ENCODE measurements at places on chromosomes 6 and 20. TPM values are rescaled to one million over a fixed set of nuclear protein-coding genes. Genes with fewer than 3 reads are reported as not detected.
A peak's percentile ranks its signal among the peaks of the same experiment; 100 is the strongest.

OR2B6 gene
- 0.43 TPM for total RNA-seq

CEP57L1 gene
- total RNA-seq, result 21.8 TPM

BPIFA1 gene
- total RNA-seq, result not detected

KIF6 gene
- total RNA-seq, result not detected

NR2E1 gene
- total RNA-seq, result not detected

ANKRD66 gene
- not detected for total RNA-seq

TTPAL gene
- 15.9 TPM for total RNA-seq

FOXS1 gene
- total RNA-seq, result not detected

HCRTR2 gene
- total RNA-seq, result not detected

PREX1 gene
- total RNA-seq, result 85.6 TPM

MTCH1 gene
- total RNA-seq, result 149 TPM

ADAM33 gene
- not detected for total RNA-seq

OR2H1 gene
- not detected for total RNA-seq

TRIM10 gene
- total RNA-seq, result not detected

COL21A1 gene
- not detected for total RNA-seq

UBE2C gene
- 171 TPM for total RNA-seq

NRSN2 gene
- 12.9 TPM for total RNA-seq

CST4 gene
- total RNA-seq, result not detected

- peak; percentile 64 for DNase-seq
These were observed 36.6 kb downstream of the MTRES1 start for GRCh38 chr6:107064579-107065065.

DNA sequence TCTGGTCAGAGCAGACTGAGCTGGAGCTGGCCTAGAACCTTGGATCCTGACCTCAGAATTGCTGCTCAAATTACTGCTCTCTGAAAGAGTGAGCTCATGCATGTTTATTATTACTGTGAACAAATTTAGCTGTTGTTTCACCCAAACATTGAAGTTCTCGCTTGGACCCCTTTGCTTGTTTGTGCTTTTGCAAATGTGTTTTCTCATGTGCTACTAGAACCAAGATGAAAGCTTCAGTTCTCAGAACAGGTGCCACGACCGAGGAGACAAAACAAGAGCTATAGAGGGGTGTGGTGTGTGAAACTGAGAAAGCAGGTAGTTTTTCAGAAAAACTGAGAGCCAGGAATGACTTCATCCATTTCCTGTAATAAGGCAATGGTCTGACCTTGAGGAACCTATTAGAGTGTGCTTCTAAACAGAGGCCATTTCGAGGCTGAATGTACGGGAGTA lies 50.0 kb upstream of the ESR1 start:
- peak; percentile 39 for DNase-seq

- DNase-seq, result no peak
These were observed 184.6 kb downstream of the ATXN1 start for GRCh38 chr6:16576451-16577368.

DNA sequence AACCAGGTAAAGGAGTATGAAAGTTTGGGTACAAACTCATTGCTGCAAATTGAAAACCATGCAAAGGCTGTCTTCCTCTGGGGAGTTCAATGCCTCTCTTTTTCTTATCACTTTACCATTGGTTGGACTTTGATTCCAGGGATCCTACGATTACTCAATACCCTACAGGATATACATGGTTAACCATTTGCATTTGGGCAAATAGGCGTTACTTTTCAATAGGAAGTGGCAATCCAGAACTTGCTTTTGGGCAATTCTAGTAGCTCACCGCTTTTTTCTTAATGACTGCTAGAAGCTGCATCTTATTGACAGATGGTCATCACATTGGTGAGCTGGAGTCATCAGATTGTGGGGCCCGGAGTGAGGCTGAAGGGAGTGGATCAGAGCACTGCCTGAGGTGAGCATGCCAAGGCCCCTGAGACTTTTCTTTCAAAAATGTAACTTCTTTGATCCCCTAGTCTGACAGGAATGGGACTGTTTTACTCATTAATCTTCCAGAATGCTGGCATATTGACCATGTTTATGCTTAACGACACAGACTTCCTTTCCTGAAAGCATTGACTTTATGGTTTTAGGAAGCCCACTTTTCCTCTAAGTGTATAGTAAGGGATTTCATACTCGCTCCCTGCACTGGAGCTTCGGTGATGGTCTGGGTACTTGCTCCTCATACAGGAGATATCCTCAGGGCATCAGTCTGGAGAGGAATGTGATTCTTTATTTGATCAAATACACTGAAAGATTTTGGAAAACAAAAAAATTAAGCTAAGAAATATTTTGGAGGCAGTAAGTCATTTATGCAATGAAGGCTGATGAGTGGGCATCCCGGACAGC lies at the start of gene CCR6:
TSS of gene CCR6 (plus strand) at position 270 of the 831 bp plus-strand sequence. CDS start 13,039 bp downstream, outside the sequence.
- no peak for DNase-seq

DNA sequence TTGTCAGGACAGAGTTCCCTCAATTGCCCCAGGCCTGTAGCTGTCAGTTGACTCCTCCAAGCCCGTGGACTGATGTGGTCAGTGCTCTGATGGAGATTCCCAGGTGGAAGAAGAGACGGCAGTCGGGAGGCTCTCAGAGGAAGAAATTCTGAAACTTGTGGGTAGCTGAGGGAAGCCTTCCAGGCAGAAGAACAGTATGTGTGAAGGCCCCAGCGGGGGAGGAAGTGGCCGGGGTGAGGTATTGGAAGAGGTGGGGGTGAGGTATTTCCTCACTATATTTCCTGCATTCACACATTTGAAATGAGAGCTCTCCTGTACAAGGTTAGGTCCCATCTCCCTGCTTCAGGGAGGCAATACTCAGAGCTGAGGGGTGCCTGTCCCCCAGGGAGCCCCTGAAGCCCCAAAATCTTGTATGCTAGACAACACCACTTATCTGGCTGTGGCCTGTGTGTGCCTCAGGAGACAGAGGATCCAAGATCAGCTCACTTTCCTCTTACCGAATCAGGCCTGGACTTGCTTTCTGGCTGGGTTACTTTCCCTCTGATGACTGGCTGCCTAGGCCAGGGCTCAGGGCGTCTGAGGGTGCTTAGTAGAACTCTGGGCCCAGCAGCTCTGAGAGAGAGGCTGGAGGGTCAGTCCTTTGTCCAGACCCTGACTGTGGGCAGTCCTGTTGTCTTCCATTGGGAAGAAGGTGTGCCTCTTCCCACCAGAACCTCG lies 49.3 kb upstream of the MYL9 start:
- peak; percentile 53 for DNase-seq

GRCh38 chr6:168082860-168083513 lies 4.0 kb upstream of the FRMD1 start:
- DNase-seq, result no peak

GRCh38 chr6:43608310-43608763 lies 20.7 kb downstream of the GTPBP2 start:
- DNase-seq, result peak; percentile 55

- DNase-seq, result no peak
These were observed 54.3 kb downstream of the MKKS start for GRCh38 chr20:10379761-10380160.

DNA sequence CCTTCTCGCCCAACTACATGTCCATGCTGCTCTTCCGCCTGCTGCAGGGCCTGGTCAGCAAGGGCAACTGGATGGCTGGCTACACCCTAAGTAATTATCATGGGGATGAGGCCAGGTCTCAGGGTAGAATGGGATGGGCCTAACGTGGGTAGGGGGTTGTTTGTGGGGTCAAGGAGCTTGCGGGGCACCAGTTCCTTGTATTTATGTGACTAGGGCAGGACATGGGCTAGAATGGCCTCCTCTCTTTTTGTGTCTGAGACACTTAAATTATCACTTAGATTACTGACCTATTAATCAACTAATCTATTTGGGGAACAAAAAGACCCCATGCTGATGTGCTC lies 10.7 kb downstream of the SLC22A1 start:
- no peak for DNase-seq

DNA sequence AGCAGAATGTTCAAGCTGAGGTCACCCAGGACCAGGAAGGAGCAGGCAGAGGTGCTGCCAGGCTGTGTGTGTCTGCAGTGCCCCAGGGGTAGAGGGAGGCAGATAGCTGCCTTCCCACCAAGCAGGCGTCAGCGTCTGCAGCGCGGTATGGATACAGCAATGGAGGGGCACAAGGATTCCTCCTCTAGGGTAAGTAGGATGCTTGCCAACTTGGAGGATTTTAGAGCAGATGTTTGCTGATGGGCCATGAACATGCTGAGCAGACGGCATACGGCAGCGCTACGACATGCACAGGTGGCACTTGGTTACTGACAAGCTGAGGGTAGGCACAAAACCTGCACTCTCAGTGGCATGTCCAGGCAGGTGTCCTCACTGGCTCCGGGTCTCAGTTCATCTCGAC lies 48.1 kb downstream of the PSMG4 start:
- no peak for DNase-seq

DNA sequence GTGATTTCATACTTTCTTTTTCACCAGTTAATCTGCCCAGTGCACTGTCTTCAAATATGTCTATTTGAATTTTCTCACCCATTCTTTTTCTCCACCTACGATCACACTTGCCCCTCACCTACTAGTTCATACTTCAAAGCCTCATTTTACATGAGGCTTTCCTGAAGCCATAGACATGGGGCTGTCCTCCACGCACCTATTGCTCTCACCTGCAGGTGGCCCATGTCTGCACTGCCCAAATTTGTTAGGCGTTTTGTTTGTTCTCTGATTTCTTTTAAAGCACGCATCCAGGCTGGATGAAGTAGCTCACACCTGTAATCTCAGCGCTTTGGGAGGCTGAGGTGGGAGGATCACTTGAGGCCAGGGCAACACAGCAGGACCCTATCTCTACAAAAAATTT lies 106.8 kb upstream of the RIPOR2 start:
- no peak for DNase-seq

DNA sequence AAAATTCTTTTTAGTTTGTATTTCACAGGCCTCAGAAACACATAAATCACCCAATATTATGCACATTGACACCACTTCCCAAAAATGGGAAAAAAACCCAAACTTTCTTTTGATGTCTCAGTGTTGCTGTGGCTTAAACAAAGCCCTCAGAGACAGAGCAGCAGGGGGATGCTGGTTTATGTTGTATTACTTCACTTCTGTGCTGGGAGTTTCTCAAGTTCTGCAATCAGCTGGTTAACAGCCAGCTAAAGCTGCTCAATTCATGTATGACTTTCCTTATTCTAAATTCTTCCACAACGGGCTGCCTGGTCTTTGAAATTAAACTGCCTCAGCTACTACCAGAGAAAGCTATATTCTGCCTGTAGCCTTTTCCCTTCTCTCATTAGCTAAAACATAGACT lies 5.6 kb downstream of the FILIP1 start:
- no peak for DNase-seq

DNA sequence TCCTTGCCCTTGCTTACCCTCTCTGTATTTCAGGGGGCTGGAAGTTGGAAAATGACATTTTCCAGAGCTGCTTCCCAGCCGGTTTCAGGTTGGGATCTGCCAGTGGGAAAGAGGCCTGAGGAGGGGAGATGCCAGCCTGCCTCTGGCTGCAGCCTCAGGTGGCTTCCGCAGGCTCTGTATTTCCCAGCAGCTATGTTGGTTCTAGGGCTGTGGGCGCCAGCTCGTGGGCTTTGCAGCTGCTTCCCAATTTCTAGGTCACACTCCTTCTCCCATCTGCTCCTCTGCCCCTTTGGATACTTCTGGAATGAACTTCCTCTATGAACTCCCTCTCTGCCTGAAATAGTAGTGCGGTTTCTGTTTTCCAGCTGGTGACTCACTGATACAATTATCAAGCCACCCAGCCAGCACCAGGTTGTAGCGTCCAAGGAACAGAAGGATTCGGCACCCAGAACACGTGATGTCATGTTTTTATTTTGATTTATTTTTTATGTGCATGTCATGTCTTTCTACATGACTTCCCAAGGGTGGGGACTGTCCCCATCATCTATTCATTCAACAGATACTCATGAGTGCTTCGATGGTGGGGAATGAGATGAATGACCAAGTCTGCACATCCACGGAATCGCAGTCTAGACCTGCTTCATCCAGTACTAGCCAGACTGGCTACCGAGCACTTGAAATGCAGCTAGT lies 38.0 kb downstream of the TGM2 start:
- DNase-seq, result no peak

GRCh38 chr20:45842169-45842812 lies 8.7 kb downstream of the SNX21 start:
- no peak for DNase-seq

GRCh38 chr6:14384175-14384949 lies 266.8 kb downstream of the CD83 start:
- no peak for DNase-seq

DNA sequence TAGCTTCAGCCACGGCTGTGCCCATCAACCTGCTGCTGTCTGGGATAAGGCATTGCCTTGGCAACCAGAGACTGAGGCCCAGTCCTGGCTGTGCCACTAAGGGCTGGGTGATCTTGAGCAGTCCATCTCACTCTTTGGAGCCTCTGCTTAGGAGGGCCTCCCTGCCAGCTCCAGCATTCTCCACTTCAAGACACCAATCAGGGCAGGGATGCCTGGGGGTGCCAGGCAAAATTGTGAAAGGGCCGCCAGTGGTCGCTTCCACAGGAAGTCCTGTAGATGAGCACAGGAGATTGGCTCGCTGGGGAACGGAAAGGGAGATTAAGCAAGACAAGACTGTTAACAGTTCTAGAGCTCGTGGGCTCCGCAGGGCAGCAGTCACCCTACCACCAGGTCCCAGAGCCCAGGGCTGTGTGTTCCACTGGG lies at the start of gene RAB44:
TSS of gene RAB44 (plus strand) at position 346 of the 423 bp plus-strand sequence. CDS start 6,410 bp downstream, outside the sequence.
- no peak for DNase-seq

DNA sequence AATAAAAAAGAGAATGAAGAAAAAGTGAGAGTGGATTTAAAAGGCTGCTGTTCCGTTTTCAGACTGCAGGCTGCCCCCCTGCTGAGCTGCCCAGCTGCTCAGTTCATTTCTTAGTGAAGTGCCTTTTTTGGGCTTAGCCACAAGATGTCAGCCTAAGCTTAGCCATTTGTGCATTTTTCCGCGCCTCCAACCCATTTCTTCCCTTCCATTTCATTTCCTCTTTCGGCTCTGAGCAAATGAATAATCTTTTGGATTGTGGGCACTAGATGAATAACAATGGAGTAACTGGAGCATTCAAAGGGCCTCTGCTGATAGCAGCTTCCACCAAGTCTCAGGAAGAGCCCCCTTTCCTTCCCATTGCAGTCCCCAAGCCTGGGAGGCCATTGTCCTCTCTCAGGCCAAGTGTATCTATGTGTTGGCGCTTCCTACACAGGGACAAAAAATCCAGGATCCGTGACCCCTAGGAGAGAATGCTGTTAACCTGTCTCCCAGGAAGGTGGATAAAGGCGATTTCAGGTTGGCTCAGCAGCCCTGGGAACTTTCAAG lies 83.5 kb upstream of the SPTLC3 start:
- DNase-seq, result peak; percentile 38

- DNase-seq, result no peak
These were observed 42.6 kb downstream of the KIAA1755 start for GRCh38 chr20:38217791-38218565.

Data from activated T-cell treated with anti-CD3 and anti-CD28 coated beads, Interleukin-2, amount 50 U/mL, for 72 hours (primary cell).